Tongue (tissue), 3 donors: ENCODE measurements at places on chromosomes 5 and 9. TPM values are rescaled to one million over a fixed set of nuclear protein-coding genes. Genes with fewer than 3 reads are reported as not detected.

- DNase-seq: no peak
These were observed 118.4 kb downstream of the ZNF608 start for GRCh38 chr5:124627815-124628595.

DNA sequence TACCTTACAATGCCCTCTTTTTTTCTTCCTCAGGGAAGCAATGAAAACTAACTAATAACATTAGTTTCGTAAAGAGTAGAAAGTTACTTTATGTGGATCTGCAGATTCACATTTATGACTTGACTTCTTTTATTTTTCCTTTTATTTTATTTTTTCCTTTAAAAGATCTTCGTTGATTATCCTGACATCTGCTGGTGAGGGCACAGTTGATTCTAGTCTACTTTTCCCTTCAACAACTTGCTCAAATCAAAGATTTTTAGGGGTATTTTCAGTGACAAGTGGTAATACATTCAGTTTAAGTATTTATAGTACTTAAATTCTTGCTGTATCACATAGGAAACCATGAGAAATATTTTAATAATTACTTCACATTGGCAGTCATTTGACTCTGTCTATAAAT lies 4.9 kb downstream of the EDIL3 start:
- no peak for DNase-seq

GRCh38 chr9:113954591-113954990 lies 78.5 kb downstream of the ZNF618 start:
- no peak for DNase-seq

DNA sequence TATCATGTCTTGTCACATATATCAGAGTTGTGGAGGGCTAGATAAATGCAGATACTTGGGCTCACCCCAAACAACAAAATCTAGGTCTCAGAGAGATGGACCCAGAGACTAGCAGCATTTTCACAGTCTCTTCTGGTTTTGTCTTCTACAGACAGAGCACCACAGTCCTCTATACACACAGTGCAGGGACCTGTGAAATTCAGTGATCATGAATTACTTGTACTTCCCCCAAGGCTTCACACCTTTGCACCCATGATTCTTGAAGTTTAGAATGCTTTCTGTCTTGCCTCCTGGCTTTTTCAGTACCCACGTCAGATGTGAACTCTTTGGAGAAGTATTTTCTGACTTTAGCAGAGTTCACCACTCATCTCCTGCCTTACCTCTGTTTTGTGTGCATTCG lies 371.5 kb upstream of the PRR16 start:
- no peak for DNase-seq

Gene CCNI2
- total RNA-seq: not detected
